ENCODE measurements at places on chromosomes 3 and 15.

GRCh38 chr15:74374648-74375302 lies 7.3 kb upstream of the CYP11A1 start:
- no peak for DNase-seq

DNA sequence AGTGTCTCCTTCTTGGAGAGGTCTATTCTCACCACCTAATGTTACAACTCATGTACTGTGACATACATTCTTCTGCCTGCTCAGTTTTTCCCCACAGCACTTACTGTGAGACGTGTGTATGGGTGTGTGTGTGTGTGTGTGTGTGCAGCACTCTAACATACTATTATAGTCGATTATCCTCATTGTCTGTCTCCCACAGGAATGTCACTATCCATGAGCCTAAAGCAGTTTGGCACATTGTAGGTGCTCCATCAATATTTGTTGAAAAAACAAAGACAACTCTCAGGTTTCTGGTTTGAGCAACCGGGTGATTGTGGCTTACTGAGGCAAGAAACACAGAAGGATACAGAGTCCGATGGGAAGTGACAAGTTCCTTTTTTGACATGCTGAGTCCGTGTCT lies 8.6 kb upstream of the ZNF148 start:
- DNase-seq = no peak

DNA sequence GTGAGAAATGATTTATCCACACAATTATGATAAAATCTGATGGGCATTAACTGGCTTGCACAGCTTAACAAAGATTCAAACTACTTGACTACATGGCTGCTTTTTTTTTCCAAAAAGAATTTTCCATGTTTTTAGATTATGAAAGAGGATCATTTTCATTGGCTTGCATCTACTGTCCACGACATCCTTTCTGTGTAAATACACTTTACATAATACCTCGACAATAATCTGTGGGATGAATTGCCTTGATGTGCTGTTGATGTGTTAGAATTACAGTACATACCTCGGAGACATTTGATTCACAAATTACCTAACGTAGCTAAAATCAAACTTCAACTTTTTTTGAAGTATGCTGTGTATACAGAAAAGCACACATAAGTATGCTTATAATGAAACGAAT lies 104.4 kb downstream of the PPP2R3A start:
- DNase-seq = no peak

- no peak for DNase-seq
These were observed 105.4 kb downstream of the TLE3 start for GRCh38 chr15:69992348-69992747.

DNA sequence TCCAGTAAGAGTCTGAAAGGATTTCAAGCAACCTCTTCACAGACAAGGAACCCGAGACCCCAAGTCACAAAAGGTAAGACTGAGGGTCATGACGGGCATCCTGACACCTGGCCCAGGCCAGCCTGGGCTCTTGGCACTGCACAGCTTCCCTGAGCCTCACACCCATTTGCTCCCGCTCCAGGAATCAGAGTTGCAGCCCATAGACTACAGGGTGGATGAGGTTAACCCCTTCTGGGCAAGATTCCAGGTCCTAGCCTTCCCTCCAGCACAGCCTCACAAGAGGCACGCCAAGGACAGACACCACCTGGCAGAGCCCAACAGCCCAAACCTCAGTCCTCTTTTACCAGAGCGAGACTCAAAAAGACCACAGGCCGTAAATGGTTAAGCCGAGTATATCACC lies 36.2 kb downstream of the RBPMS2 start:
- DNase-seq = no peak

DNA sequence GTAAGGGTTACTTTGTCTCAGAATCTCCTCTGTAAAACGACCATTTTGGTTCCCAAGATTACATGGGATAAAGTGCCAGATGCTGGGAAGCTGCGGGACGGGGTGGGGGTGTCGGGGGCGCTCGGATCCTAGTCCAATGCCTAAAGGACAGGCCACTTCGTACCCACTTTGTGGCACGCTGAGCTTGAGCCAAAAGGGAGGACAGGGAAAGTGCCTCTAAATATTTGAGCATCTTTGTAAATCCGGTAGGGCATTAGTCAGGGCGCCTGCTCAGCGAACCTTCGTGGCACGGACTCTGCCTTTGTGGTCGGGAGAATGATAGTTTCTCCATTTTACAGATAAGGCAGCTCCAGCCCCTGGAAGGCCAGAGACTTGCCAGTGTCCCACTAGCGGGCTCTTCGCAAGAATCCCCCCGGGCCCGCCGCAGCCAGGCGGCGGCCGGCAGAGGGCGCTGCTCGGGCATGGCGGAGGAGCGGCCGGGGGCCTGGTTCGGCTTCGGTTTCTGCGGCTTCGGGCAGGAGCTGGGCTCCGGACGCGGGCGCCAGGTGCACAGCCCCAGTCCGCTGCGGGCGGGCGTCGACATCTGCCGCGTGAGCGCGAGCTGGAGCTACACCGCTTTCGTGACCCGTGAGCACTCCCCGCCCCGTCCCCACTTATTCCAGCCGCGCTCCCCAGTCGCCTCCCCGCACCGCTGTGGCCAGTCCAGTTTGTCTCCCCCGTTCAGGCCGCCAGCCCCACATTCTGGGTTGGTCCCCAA lies 1.8 kb downstream of the RCCD1 start:
- peak; percentile 60 for DNase-seq

GRCh38 chr3:5011555-5012256 lies 32.5 kb downstream of the BHLHE40 start:
- no peak for DNase-seq

DNA sequence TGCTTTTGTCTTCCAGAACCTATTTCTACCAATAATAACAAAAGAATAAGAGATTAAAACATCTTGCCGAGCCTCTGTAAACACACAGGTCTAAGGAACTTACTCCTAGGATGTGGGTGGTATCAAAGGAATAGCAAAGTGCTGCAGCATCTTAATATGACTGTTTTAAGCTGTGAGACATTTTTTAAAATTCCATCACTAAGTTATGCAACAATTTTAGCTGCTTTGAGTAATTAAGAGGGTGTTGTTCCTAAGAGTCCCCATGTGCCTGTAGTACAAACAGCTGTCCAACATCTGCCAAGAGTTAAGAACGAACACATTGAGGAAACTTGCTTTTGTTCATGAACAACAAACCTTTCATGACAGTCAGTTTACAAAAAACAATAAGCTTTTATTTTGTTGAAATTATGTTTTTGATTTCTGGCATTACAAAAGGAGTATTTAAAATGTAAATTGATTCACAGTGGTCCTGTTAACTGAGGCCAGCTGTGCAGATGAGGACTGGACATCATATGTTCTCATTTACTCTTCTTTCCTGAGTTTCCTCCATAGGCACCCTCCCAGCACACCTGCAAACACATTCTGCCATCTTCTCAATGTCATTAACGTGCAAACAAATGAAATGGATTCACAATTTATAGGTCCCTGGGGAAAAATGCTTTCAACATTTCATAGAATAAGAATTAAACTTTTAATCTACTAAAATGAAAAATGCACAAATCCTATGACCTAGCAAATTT lies 337.3 kb upstream of the ARHGEF26 start:
- no peak for DNase-seq

DNA sequence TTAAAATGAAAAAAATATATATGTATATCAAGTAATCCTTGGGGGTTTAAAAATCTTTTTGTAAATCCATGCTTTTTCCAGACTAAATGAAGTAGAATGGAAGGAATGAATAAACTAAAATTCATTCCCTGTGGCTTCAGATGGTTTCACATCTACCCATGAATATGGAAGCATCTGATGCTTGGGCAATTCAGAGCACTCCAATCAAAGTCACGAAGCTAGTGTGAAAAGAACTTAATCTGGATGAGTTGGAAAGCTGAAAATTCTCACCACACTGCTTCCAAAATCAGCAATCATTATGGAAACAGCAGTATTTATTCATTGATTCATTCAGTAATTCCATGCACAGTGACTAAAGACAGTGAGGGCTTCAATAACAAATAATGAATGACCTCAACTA lies 55.2 kb downstream of the SUMF1 start:
- DNase-seq = no peak

GRCh38 chr15:90909976-90910375 lies 6.9 kb downstream of the MAN2A2 start:
- no peak for DNase-seq

GRCh38 chr15:81160312-81161159 lies 26.5 kb downstream of the CFAP161 start:
- DNase-seq = no peak

GRCh38 chr3:179671747-179672242 lies 19.0 kb downstream of the USP13 start:
- DNase-seq = no peak

DNA sequence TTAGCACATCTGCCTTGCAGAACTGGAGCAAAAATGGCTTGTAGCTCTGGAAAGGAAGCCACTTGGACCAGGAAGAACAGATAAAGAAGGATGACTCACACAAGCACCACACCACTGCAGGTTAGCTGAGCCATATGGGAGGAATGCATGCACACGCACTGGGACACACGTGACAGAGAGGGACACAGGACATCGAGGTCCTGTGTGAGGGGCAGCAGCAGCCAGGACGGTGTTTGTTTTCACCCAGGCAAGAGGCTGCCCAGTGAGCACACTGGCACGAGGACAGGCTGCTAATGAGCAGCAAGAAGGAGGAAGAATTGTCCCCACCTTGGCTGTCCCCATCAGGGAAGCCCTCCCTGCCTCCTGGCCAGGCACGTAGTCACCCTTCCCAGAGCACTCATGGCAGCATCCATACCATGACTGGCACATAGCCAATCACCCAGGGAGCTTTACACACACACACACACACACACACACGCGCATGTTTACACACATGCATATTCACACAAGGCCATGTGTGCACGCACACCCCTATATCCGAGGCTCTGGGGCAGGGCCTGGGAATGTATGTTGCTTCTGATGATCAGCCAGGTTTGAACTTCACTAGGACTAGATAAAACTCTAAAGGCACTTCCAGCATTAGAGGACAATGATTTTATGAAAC lies 24.0 kb upstream of the SPTBN5 start:
- no peak for DNase-seq

GRCh38 chr3:15629860-15630597 lies 28.5 kb downstream of the BTD start:
- peak; percentile 42 for DNase-seq

- no peak for DNase-seq
These were observed 42.1 kb downstream of the PRTG start for GRCh38 chr15:55700876-55701275.

GRCh38 chr3:24684506-24685023 lies 189.9 kb upstream of the THRB start:
- DNase-seq = no peak

- DNase-seq = no peak
These were observed 147.3 kb upstream of the TRIM42 start for GRCh38 chr3:140530603-140531002.

DNA sequence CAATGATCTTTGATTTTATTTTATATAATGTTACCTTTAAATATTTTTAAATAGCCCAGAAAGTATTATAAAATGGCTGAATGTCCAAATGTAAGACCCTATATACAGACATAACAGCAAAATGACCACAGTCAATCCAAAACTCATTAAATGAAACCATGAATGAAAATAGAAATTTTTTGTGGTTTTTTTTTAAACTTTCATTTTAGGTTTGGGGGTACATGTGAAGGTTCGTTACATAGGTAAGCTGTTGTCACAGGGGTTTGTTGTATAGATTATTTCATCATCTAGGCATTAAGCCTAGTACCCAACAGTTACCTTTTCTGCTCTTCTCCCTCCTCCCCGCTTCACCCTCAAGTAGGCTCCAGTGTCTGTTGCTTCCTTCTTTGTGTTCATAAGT lies 108.8 kb downstream of the FAIM start:
- no peak for DNase-seq

DNA sequence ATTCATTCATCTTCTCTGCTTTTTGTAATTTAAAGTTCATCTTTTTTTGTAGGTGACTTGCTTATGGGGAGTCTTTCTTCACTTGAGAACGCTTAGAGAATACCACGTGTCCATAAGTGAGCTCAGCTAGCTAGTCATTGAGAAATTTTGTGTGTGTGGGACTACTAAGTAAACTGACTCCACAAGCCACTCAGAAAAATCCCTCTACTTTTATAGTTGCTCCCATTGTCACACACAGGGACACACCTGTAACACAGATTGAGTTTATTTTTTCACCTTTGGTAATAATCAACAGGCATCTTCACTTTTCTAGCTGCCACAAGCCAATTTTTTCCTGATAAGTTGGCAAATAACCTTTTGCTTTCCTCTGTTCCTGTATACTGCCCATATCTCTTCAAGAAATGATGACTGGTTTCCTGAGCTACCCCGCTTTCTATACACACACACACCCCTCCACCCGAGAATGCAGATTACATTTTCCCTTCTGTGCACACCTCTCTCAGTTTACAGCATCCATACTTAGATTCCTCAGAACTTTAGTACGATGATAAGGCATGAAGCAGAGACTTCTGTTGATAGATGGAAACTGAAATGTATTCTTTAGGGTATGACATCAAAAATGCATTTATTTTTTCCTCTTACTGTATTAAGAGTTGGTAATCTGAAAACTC lies 4.6 kb downstream of the TSC22D2 start:
- DNase-seq = peak; percentile 12

DNA sequence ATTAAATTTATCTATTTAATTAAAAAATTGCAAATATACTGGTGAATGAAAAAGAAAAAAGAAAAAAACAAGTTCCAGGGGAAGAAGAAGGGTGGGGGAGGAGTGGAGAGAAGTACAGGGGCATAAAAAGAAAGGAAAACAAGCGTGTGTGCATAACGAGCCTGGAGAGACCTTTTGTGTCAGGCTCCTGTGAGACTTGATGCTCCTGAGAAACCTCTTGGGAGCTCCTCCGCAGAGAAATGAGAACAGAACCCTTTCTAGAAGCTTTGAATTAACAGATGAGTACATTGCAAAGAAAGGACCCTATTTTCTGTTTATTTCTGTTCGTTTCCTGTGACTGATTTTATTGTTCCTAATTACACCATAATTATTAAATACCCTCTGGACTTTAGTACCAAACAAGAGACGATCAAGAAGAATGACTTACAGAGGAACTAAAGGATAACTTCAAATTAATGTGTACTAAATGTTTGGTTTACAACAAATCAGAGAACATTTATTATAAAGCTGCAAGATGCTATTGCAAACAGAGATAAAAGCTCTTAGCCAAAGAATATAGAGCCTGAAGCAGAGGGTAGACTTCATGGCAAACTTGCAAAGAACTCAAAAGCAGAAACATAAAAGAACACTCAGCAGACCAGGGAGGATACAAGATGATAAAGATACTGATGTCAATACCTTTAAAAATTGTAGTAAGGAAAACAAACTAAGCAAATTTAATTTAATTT lies 74.7 kb downstream of the DPPA2 start:
- no peak for DNase-seq

GRCh38 chr15:38684440-38685010 lies 119.9 kb upstream of the RASGRP1 start:
- no peak for DNase-seq

Measured in stimulated activated CD4-positive, alpha-beta T cell treated with anti-CD3 and anti-CD28 coated beads, Interleukin-4, amount 100 ng/mL, for 48 hours (primary cell).